Nephron progenitor cell (in vitro differentiated cells): ENCODE measurements at places on chromosomes 16 and 17.

DNA sequence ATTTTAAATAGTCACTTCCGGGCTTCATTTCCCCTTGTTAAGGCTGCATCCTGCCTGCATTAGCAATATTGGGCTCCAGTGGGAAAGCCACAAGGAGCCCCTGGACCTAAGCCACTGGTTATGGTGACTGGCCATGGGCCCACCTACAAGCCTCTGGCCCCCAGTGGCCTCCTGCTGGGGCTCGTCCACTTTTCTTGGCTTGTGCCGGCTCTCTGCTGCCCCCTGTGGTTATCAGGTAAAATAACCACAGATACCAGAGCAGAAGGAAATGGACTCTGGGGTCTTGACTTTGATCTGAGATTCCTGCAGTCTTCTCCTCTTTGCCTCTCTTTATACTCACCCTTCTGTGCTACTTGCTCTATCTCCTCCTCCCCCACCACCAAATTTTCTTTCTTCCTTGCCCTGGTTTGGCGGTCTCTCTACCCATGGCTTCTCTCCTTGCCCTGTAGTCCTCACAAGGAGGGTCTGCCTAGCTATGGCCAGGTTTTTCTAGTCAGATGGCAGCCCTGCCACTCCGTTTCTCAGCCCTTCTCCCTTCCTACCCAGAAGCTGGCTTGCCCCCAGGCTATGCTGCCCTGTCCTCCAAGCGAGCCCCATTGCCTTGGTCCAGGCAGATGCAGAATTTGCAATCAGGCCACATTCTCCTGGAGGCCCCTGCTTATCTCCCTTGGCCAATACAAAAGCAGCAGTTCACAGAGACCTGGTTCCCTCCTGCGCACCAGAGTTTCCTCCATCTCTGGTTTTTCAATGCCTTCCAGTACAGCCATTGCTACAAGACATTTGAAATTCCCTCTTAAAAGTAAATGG lies 82.9 kb upstream of the RCVRN start:
- peak; percentile 55 for DNase-seq

DNA sequence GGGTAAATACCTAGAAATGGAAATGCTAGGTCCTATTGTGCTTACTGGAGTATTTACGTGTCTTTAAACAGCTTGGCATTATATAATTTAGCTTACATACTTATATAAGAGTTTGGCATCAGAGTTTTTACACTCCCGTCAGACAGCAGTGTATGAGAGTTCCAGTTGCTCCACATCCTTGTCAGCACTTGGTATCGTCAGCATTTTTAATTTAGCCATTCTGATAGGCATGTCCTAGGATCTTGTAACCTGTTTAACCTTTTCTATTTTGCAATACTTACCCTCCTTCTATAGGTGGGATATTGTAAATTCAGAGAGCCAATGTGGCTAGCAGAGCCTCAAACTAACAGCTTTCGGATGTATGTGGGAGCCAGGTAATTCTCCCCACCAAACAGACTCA lies 228.3 kb upstream of the EEF2KMT start:
- DNase-seq = no peak

DNA sequence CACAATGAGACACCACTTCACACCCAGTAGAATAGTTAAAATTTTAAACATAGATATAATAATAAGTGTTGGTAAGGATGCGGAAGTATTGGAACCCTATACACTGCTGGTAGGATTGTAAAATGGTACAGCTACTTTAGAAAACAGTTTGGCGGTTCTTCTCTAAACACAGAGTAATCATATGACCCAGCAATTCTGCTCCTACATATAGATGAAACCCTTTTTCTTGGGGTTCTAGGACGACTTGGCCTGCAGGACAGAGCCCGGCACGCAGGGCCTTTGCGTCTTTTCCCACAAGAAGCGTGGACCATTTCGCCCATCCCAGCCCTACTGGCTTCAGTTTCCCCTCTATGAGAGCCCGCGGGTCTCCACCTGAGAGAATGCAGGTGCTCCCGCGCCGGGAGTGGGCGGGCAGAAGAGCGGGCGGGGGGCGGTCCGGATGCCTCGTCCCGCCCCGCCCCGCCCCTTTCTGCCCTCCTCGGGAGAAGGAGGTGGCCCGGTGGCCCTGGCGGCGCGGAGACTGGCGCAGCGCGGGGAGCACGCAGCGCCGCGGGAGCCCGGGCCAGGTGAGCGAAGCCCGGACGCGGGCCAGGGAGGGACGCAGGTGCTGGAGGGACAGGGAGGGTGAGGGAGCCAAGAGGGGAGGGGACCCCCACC lies at the start of gene SDR42E2:
Gene SDR42E2, plus strand, starts transcription at position 508 of the 657 bp plus-strand sequence. CDS start 3,077 bp downstream, outside the sequence.
- peak; percentile 50 for DNase-seq

GRCh38 chr16:52729731-52730130 lies 182.8 kb upstream of the TOX3 start:
- no peak for DNase-seq

DNA sequence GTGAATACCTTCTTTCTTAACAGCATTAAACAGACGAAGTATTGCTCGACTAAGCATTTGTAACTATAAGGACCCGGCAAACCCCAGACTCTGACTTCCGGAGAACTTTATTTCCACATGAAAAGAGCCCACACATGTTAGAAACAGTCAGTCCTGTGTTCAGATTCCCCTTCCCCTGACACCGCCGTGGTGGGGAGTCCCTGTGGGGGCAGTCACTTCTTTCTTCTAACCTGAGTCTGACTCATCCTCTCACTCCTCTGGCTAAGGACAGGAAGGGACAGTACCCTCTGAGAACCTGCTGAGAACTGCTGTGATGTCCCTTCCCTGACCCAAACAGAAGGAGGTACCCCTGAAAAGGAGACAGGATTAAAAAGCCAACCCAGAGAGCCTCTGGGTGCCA lies 165.1 kb downstream of the XYLT1 start:
- no peak for DNase-seq

- peak; percentile 21 for DNase-seq
Measured at GRCh38 chr16:56041556-56042140, 149.6 kb upstream of the GNAO1 start.

GRCh38 chr16:4378999-4379690 lies 7.5 kb downstream of the VASN start:
- DNase-seq = no peak

DNA sequence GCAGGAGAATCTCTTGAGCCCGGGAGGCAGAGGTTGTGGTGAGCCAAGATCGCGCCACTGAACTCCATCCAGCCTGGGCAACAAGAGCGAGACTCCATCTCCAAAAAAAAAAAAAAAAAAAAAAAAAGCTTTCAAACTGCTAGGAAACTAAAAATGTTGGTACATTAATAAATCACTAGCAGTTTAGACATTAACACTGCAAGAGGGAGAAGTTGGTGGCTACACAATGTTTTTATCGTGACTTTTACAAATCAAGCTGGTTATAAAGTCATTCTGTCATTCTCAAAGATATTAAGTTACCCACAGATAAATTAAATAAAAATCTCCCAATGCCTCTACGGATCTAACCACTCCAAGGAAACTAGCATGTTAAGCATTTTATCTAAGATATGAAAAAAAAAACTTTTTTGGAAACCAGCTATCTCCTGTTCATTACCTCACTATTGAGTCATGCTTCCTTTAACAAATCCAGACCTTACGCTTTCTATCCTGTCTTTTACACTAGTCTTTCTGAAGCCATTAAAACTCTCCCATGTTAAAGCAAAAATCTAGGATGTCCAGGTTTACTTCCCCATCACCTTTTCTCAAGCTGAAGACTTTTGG lies 85.9 kb upstream of the SMURF2 start:
- DNase-seq = no peak

GRCh38 chr17:35713069-35713728 lies 18.2 kb upstream of the RASL10B start:
- DNase-seq = peak; percentile 24

DNA sequence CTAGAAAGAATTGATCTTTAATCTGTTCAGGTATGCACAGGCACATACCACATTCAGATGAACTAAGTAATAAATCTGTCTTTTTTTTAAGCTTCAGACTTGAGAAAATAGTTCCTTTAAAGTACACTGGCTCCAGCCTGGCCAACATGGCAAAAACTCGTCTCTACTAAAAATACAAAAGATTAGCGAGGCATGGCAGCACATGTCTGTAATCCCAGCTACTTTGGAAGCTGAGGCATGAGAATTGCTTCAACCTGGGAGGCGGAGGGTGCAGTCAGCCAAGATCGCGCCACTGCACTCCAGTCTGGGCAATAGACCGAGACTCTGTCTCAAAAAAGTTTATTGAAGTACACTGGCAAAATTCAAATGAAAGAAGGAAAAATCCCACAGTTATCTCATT lies 111.0 kb upstream of the NETO2 start:
- DNase-seq = peak; percentile 19

GRCh38 chr16:88971371-88972097 lies 5.5 kb downstream of the CBFA2T3 start:
- no peak for DNase-seq

DNA sequence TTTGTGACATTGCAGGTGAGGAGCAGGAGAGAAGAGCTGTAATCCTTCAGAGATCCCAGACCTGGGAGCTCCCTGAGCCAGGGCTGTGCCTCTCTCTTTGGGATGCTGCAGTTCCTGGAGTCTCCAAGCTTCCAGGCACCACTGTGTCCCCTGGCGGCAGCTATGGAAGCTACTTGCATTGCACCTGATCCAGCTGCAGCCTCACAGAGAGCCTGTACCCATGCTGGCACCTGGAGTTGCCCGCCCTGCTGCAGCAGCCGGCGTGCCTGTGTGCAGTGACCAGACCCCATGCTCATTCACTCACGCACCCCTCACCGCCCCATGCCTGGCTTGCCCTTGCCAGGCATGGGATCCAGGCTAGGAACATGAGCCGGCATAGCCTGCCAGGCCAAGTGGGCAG lies 51.8 kb upstream of the MED9 start:
- no peak for DNase-seq

DNA sequence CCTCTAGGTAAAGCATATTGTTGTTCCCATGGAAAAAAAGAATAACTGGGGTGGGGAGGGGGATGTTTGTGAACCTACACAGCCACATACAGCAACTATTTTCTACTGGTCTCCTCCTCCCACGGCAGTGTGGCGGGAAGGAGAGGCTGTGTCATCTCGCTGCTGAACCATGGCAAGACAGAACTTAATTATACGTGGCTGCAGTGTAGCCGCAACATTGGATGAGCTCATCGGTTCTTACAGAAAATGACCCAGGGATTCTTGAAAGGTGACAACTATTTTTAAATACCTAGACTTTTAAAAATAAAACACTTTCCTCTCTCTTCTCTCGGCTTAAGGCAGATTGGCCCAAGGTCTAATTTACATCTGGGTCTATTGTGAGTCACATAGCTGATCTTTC lies 19.8 kb upstream of the TEKT3 start:
- no peak for DNase-seq

DNA sequence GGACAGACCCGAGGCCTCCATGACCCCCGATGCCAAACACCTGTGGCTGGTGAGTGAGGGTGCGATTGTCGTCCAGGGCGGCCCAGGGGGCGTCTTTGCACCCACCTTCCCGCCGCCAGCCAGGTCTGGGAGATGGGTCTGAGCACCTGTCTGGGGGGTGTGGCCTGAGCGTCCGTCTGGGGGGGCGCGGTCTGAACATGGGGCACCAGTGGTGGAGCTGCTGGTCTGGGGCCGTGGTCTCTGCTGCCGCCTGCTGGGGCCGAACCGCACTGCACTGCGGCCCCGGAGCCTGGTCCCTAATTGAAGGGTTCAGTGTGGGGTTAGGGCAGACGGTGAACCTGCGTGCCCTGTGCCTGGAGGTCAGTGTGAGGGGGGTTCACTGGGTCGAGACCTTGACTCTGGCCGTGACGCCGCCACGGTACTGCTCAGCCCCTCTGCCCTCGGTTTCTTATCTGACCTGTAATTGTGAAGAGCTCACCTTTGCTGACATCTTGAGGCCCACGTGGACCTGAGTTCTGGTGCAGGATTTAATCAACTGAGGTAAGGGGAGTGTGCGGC lies 12.6 kb upstream of the TCF25 start:
- peak; percentile 80 for DNase-seq
